ENCODE measurements at places on chromosomes 12 and 14.

GRCh38 chr12:4817880-4818279 lies 91.8 kb upstream of the KCNA1 start:
- no peak for DNase-seq

- no peak for DNase-seq
These were observed 25.5 kb upstream of the LDHB start for GRCh38 chr12:21683115-21683514.

- no peak for DNase-seq
These were observed 1.1 kb downstream of the ATXN3 start for GRCh38 chr14:92105073-92105892.

- no peak for DNase-seq
These were observed 11.4 kb downstream of the RILPL1 start for GRCh38 chr12:123522164-123522563.

GRCh38 chr12:93167841-93168492 lies 209.8 kb upstream of the NUDT4 start:
- peak; percentile 84 for DNase-seq

DNA sequence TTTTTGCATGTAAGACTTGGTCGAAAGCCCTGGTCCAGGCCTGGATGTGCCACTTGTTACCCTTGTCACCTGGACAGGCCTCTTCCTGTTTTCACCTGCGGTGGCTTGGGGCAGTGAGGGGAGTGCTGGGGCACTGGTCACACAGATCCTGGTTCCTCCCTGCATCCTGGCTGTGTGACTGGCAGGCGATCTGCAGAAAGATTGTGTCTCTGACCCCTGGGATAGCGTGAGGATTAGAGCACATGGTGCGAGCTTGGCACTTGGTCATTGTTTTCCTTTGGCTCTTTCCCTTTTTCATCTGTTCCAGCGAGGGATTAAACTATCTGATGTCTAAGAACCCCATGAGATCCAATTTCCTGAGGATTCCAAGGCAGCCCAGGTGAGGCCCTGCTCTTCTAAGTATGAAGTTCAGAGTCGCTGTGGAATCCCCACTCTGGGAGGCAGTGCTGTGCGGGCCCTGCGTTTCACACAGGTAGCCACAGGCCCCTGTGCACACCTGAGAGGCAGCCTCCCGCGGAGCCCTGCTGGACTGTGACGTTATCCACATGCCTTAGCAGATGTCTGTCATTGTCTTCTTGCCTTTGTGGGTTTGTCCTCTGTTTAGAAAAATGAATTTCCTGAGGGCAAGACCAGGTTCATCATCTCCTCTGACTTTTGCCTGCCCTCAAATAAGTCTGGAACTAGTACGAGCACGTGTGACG lies 288.4 kb downstream of the CACNA1C start:
- DNase-seq, result no peak
